EH (cell line): ENCODE measurements at places on chromosomes 16 and 17.
A peak's percentile ranks its signal among the peaks of the same experiment; 100 is the strongest.

GRCh38 chr16:78871241-78871640 is 729.3 kb downstream of the MAF start:
- DNase-seq: no peak

- no peak for DNase-seq
Measured at GRCh38 chr16:60074378-60074777, 1340.3 kb upstream of the GOT2 start.

DNA sequence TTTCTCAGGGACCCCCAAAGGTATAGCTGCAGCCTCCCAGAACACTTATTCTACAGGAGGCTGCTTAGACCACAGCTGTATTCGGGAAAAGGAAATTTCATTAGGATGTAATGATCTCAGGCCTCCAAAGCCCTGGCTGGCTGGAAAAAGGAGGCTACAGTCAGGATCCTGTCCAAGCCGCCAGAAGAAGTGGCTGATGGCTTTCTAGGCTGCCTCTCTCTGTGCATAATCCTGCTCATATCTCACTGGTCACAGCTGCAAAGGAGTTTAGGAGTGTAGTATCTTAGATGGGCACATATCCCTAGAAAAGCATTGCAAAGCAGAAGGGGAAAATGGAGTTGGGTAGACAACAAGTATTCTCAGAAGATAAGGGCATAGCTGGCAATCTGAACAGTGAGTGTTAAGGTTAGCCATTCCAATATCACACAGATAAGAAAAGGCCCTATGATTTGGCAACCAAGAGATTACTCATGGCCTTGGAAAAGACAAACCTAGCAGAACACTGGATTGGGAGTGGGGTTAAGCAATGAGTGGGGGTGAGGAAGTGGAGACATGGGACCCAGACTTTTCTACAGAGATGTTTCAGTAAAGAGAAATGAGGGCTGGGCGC is 26.0 kb upstream of the PRKCA start:
- DNase-seq: peak; percentile 47

DNA sequence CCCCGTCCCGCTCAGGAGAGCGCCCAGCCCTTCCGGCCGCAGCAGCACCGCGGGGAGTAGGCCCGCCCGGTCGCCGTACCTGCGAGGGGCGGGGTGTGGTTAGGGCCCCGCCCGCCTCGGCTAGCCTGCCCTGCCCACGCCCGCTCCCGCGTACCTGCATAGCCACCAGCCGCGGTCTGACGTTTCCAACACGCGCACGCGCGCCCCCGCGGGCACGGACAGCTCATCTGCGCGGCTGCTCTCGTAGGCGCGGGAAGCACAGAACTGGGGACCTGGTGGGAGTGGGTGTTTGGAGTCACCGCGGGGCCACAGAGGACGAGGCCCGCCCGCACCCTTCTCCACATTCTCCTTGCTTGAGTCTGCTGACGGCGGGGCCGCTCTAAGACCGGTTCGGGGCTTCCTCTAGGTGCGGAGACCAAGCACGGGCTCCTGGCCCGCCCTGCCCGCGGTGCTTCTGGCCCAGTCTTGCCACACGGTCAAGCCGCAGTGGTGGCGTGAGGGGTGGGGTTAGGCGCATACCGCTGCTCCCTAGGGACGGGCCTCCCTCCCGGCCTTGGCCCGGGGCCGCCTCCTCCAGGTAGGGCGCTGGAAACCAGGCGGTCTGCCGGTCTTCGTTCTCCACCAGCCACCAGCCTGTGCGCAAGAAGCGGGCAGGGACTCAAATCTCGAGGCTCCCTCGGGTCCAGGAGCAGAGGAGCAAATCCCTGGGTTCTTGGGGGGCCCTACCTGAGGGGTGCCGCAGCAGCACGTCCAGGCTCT is 1.8 kb downstream of the NOXO1 start:
- no peak for DNase-seq

- DNase-seq: no peak
Measured at GRCh38 chr17:16425698-16426659, 10.6 kb downstream of the TRPV2 start.

DNA sequence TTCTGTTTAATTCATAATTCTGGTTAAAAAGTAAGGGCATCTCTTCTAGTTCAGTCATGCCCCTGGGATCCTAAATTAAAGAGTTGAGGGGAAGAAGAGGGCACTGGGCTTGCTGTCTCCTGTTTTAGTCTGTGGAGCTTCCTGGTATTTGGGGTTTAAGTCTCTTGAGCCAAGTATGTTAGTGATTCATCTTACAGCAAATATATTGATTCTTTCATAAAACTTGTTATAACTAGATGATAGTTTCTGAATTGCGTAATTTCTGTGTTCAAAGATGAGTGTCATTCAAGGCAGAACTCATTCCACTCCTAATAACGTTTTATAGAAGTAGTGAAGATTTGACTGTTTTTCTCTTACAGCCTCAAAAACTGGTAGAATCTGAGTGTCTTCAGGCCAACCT is 1.7 kb downstream of the TXNDC17 start:
- DNase-seq: no peak

DNA sequence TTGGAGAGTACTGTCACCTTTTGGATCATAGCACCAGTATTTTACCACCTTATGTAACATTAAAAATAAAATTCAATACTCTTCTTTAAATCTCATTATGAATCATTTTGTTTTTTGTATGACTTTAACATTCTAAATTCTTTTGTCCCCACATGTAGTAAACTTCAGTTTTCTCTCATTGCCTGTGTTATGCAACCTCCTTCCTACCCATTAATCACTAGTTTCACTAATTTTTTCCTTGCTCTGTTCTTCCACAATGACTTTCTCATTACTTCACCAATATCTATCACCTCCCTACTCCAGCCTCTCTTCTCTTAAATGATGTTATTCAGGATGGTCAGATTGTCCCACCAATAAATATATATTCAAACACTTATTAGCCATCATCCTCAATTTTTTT is 68.7 kb downstream of the TTC19 start:
- DNase-seq: peak; percentile 5

DNA sequence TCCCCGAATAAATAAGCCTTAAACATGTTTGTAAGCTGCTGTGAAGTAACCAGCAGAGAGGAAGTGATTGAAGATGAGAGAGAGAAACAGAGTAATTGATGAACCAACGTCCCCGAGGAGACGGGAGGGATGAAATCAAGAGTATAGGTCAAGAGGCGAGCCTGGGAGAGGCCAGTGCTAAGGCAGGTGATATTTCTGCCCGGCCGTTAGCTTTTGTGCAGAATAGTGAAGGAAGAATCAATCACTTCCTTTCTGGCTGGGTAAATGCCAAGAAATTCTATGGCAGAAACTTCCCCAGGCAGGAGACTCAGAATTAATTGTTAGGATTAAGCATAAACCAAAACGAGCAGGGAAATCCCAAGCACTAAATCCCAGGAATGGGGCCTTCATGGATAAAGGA is 273.8 kb downstream of the CDH13 start:
- no peak for DNase-seq

DNA sequence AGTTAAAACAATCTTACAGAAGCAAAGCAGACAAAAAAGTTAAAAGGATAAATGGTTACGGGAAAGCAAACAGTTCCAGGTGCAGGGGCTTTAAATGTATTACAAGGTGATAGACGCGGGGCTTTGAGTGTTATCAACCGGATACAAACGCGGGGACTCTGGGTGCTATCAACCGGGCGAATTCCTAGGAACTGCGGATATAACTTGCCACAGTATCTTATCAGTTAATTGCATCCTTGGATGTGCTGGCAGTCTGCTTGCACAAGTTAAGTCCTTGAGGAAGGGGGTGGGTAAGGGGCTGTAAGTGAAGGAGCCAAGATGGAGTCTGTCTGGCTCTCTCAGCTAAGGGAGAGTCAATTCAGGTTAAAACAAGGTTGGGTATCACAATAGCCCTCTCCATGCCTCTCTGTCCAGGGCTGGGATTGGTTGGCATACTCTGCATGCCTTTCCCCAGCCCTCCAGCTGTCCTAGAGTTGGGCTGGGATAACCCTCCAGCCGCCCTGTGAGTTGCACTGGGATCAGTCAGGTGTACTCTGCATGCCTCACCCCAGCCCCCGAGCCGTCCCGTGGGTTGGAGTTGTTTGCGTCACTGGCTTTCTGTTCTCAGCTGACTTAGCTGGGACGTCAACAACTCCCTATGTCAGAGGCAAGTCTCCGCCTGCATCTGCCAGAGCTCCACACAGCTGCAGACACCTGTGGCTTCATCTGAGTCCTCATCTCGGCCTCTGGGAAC is 40.9 kb downstream of the TMEM235 start:
- peak; percentile 7 for DNase-seq

GRCh38 chr16:81899601-81900000 is 111.7 kb downstream of the SDR42E1 start:
- no peak for DNase-seq

GRCh38 chr17:8857919-8858318 is 9.6 kb downstream of the PIK3R6 start:
- peak; percentile 93 for DNase-seq

DNA sequence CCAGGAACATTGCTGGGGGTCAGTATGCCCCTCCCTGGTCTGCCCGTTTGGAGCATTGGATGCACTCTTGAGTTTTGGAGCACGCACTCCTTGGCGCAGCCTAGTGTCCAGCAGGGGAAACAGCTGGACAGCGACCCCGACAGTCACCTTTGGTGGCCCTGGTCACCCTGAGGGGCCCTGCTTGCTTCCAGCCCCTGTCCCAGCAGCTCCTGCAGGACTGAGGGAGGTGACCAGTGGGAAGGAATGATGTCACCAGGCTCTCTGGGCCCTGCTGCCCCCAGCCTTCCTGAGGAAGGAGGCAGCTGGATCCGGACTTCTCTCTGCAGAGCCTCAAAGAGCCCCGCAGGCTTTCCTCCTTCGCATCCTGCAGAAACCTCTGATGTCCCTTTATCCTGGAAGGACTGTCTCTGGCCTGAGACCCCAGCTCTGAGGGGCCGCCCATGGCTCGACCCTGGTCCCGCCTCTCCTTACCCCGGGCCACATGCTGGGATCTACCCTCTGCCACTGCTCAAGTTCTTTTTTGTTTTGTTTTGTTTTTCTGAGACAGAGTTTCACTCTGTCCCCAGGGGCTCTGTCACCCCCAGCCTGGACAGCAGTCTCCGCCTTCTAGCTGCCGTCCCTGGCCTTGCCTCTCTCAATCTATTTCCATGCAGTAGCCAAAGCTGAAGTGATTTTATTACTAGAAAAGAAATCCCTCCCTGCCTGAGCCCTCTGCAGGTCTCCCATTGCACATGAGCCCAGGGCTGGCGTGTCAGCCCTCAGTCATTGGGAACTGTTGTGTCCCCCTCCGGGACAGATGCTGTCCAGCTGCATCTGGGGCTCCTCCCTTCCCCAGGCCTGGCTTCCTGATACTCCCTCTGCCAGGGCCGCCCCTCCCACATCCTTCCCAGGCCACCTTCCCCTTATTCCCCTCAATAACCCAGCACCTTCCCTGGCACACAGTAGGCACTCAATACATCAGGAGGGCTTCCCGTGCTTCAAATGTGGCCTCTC is 11.6 kb downstream of the ZSCAN10 start:
- no peak for DNase-seq

DNA sequence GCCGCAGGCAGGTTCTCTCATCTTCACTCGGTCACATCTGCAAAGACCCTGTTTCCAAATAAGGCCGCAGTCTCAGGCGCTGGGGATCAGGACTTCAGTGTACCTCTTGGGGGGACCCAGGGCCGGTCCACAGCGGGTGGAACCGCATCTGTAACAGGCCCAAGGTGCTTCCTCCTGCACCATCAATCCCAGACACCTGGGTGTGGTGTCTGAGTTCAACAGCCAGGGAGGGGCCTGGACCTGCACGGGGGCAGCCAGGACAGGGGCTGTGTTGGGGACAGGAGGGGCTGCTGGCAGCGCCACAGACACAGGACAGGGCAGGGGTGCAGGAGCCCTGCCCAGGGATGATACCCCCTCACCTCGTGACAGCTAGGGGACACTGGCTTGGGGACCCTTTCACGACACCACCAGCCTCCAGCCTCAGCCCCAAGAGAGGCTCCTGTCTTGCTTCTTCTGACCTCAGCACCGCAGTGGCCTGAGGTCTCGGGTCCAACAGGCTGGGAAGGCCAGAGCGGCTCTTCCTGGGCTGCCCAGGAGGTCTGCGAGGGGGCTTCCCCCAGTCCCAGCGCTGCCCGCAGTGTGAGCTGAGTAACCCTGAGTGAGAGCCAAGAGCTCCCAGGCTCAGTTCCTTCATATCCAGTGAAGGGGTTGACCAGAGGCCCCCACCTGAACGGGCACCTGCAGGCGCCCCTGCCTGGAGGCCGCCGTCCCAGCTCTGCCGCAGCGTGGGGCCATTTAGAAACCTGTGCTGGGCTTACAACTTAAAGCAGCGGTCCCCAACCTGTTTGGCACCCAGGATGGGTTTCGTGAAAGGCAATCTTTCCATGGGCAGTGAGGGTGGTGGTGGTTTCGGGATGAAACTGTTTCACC is 30.7 kb upstream of the BAHCC1 start:
- DNase-seq: no peak

DNA sequence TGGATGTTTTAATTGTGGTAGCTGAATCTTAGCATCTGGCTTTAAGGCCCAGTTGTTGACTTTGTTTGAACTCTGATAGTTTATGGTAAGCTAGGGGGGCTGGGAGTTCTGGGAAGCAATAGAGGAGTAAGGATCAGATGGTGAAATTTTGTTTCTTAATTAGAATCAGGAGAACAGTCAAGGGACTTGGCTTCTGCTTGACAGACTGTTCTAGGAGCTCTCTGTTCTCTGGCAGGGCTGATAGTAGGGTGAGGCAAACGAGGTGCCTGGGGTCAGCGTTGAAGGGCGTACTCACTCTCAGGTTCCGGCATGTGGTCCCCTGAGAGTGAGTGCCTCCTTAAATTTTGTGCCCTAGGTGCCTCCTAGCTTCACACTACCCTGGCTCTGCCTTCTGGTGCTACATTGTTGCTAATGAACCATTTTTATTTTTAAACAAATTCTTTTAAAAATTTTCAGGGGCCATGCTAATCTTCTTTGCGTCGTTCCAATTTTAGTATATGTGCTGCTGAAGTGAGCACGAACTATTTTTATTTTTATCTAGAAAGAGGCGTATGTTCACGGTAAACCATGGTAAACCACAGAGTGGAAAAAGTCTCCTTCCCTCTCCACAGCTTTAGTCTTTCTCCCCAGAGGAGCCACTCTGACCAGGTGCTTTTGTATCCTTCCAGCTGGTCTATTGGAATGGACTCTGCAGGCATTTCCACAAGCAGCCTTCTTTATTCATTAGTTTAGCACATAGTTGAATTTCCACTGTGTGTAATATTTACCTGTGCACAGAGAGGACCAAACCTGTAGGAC is 19.7 kb downstream of the SLC7A6 start:
- DNase-seq: no peak

- DNase-seq: peak; percentile 83
Measured at GRCh38 chr17:82021107-82021899, 1.4 kb downstream of the CENPX start.

- peak; percentile 87 for DNase-seq
Measured at GRCh38 chr17:50289278-50289677, 15.0 kb downstream of the TMEM92 start.
